ENCODE measurements at places on chromosomes 6 and 20.

GRCh38 chr20:46828471-46828870 is 66.2 kb upstream of the EYA2 start:
- no peak for DNase-seq

DNA sequence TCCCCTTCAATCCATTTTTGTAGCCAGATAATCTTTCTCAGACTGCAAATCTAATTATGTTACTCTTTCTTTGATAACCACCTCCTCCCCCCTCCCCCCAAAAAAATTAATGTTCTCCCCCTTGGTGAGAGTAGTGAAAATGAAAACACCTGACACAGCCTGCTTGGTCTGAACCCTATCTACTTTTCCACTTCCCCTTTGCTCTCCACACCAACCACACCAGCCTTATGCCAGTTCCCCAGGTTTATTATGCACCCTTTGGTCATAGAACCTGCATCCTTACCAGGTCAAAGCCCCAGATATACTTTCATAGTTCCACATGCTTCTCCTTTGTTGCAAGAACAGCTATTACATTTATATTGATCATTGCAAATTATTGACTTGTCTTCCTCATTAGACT is 19.4 kb downstream of the PFDN4 start:
- no peak for DNase-seq

- DNase-seq: no peak
These were observed 68.1 kb upstream of the TXNDC5 start for GRCh38 chr6:7978736-7979135.

- DNase-seq: no peak
These were observed 52.8 kb upstream of the UST start for GRCh38 chr6:148693882-148694484.

DNA sequence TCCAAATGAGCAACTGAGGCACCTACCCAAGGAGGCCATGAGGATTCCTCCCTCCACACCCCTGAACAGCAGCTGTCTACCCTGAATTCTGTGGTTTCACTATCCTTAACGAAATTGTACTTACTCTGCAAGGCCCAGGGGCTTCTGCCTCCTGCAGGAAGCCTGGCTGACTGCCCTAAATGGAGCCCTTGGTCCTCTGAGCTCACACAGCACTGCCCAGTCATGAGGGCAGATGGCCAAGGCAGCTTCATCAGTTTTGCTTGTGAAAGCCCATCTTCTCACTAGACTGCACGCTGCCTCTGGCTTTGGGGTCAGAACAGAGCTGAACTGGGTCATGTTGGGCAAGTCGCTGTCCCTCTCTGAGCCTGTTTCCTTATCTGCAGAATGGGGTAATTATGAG is 26.4 kb upstream of the SIRPA start:
- no peak for DNase-seq

DNA sequence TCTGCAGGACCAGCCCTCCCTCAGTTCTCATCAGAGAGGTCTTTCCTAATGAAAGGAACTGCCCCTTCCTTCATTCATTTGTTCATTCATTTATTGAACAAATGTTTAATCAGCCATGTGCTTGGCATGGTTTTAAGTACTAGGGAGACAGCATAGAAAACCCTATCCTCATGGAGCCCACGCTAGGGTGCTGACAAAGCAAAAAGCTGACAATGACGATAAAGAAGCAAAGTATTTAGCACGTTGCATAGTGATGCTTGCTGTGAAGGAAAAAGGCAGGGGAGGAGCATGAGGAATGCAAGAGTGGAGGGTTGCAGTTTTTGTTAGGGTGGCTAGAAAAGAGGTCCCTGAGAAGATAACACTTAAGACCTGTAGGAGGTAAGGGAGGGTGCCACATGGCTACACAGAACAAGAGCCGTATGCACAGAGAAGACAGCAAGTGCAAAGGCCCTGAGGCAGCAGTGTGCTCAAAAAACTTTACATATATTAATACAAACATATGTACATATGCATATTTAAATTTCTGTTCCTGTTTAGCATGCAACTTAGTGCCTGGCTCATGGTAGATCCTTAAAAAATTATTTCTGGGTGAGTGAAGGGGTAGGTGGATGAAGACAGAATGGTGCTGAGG is 98.9 kb downstream of the EYA2 start:
- DNase-seq: no peak

- no peak for DNase-seq
These were observed 10.5 kb upstream of the ESR1 start for GRCh38 chr6:151796842-151797530.

- DNase-seq: no peak
These were observed 196.9 kb downstream of the ALDH8A1 start for GRCh38 chr6:134753001-134753400.

- DNase-seq: no peak
These were observed 64.2 kb downstream of the YTHDF1 start for GRCh38 chr20:63151554-63152321.

GRCh38 chr6:85143676-85144075 is 306.2 kb upstream of the NT5E start:
- DNase-seq: no peak

DNA sequence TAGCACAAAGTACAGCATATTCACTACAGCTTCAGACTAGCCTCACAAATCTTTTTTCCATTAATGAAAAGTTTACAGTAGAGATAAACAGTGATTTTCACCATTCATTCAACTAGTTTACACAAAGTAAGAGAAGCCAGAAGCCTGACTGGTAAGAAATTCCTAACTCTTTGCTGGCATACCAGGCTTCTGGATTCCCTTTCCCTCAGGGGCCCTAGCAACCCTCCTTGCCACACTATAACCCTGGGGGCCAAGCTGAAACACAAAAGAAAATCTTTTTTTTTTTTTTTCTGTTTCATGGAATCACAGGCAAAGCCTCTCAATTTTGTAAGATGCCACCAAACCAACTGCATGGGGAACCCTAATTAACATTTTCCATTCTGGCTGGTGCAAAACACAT is 28.9 kb upstream of the HMGN3 start:
- no peak for DNase-seq

GRCh38 chr20:14235355-14235754 is 102.1 kb downstream of the FLRT3 start:
- no peak for DNase-seq

DNA sequence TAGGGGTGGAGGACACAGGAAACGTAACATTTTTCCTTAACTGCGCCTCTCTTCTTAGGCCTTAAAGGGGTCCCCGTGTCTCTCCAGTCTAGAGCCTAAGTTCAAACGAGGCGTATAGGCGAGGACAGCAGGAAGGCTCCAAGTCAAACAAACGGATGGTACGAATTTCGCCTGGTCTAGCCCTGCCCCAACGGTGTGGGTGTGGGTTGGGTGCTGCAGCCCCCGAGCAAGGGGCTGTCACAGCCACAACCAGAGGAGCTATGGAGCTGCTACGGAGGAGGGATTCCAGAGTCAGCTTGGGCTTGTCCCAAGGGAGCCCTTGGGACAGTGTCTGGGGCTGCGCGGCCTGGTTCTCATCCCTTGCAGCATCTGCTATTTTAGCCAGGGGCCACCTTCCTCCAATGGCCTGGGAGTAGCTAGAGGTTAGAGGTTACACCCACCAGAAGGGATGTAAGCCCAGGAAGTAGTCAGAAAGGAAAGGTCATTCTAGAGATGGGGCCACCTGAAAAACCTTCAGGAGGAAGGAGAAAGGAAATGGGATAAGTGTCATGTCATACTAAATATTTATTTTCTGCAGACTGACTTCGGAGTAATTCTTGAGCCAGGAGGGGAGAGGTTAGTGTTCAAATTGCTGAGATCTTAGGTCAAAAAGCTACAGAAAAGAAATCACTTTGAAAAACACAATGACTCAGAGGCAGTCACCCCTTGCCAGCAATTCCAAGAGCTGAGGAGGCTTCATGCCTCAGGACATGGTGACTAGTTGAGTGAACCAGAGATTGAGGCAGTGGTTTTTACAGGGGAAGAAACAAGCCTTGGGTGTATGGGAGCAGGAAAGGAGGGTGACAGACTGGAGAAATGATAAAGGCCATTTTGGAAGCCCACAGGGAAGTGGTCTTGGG is 21.7 kb downstream of the VPS52 start:
- no peak for DNase-seq

- DNase-seq: no peak
These were observed 20.5 kb downstream of the EPB41L1 start for GRCh38 chr20:36175016-36175415.

DNA sequence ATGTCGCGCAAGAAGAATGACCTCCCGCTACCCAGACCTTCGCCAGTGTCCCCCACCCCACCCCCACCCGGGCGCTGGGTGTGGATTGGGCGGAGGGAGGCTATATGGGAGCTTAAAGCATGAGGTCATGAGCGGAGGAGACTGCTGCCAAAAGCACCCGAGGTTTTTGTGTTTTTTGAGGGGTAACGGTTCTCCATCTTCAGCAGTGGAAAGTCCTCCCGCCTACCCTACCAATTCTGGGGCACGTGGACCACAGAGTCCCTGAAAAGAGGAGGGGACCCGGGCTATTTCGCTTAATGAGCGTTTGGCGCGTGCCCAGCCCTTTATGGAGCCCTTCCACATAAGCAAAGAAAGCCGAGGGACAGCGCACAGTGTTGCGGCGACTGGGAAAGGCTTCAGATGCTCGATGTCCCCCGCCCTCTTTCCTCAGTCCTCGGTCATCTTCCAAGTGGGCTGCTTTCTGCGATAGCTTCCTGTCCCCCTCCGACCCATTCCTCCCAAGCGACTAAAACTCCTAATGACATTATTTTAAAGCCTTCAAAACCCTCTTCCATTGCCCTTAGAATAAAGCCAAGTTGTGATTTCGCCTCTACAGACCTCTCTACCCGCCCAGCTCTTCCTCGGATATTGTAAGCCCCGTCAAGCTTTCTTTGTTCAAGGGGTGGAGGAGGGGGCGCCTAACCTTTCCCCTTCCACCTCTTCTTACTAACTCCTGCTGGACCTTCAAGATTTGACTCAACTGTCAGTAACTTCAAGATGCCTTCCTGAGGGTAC is 2.1 kb upstream of the TRERF1 start:
- no peak for DNase-seq

DNA sequence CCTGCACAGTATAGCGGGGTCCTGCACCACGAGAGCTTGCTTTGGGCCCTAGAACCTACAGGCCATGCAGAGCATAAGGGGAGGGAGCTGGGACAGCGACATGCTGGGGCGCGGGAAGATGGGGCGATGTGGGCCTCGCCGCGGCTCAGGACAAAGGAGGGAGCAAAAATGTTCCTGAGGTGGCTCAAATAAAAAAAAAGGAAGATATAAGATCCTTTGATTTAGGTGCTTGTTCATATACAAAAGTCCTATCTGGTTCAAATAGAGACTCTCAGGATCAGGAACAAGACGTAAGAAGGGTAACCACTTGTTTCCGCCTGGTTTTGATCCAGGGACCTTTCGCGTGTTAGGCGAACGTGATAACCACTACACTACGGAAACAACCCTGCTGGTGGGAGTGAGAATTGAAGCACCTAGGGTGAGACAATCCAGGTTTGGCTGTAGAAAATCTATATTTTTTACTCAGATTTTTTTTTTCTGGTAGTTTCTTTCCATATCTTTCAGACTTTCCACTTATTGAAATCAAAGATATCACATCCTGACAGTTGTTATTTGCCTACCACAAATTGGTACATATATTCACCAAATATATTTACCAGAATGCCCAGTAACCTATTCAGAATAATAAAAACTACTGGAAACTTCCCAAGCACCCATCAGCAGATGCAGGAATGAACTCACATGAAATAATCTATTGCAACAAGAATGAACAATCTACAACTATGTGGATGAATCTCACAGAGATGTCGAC is 177.9 kb upstream of the ZNF184 start:
- no peak for DNase-seq

GRCh38 chr6:110853754-110854477 is 20.7 kb upstream of the AMD1 start:
- DNase-seq: no peak

DNA sequence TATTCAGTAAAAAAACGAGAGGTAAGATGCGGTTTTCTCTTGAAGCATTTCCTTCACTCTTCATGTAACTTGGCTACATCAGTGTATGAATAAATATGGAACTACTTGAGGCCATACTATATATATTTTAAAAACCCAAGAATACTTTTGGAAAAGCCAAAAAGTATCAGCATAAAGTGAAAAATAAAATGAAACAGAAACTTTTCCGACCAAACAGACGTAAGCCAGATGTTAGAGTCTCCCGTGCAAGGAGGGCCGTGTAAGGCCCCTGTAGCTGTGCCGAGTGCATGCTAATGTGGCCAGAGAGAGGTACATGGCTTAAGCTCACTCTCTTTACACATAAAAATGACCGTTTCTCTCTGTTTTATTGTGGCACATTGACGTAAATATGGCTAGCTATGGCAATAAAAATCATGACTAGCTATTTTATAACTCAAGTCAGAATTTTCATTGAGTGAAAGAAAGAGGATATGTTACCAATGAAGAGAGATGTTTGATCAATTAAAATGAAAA is 140.1 kb upstream of the GMDS start:
- DNase-seq: no peak

DNA sequence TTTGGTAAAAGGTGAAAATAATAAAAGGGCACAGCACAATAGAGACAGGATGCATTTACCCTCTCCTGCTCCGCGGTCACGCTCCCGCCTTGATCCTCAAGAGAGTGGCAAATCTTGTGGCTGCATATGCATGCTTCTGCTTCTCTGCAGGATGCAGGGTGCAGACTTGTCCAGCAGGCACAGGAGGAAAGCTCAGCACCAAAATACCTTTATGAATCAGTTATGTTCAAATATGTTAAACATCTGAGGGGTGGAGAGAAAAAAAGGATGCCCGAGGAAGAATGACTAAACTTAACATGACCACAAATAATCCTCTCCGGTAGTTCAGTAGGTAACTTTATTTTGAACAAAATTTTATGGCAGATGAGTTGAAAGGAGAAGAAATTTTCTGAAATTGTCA is 366.1 kb upstream of the SOX4 start:
- DNase-seq: no peak

DNA sequence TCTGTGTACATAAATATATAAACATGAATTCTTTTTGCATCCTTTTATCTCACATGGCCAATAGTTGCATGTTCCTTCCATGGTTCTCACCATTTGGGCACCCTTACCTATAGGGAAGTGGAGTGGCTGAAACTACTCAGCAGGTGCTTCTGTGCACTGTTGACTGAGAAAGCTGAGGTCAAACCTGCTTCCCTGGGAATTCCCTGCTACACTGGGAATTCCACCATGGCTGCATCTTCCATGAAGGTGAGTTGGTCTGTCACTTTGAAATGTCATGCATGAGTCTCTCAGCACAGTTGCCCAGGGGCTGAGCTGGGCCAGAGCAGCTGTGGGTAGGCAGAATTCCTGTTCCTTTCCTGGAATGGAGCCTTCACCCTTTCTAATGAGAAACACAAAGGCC is 193.8 kb upstream of the PRSS16 start:
- no peak for DNase-seq

Data from activated CD4-positive, alpha-beta T cell treated with anti-CD3 and anti-CD28 coated beads, Interleukin-2, amount 50 U/mL, for 4 hours (primary cell).